ENCODE measurements at places on chromosomes 12 and 14.

- DNase-seq, result no peak
Observed at GRCh38 chr12:119836781-119837180, 40.3 kb downstream of the CIT start.

DNA sequence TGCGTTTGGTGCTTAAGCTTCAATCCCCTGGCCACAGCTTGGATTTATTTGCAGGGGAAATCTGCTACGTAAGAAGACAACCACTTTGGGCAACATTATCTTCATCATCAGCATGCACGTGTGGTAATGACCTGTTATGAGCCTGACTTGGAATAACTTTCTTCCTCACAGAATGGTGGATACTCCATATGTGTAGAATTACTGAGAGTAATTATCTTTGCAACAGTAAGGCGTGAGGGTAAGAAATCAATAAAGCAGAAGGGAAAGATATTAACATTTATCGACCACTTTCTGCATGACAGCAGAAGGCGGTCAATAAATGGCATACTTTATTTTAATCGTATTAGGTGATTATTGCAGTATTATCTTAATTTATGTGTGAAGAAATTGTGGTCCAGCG lies 152.7 kb downstream of the RGS6 start:
- no peak for DNase-seq

DNA sequence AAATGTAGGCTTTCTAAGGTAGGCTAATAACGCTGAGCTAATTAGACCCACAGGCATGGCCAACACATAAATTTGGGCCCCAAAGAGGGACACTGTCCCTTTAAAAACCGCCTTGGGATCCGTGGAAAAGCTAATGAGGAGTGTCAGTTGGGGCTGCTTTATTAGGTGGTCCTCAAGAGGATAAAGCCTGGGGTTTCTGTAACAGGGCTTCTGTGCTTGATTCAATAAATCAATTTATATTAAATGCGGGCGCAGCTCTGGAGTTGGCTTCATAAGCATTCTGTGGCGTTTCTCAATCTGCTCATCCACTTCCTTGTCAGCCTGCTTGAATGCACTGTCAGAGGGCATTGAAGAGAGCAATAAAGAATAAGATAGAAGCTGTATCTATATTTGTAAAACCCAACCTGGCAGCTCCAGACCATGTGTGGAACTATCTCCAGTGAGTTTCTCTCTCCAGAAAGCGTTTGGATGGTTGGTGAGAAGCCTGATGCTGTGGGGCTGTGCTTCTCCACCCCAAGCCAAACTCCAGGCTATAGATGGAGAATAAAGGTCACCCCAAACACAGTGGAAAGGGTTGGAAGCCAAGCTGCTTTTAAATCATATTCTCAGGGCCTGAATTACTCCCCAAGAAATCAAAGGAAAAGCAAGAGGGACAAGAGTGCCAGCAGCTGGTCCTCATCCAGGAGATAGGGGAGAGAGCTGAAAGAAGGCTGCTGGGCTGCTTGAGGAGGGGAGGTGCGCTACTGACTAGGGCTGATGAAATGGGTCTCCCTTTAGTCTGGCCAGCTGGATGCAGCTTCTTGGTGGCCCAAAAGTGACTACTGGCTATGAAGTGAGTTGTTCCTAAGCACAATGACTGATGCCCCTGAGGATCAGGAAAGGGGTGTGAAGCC lies 222.0 kb downstream of the PPM1H start:
- DNase-seq, result no peak

GRCh38 chr12:82565966-82566365 lies 120.7 kb upstream of the TMTC2 start:
- DNase-seq, result no peak

DNA sequence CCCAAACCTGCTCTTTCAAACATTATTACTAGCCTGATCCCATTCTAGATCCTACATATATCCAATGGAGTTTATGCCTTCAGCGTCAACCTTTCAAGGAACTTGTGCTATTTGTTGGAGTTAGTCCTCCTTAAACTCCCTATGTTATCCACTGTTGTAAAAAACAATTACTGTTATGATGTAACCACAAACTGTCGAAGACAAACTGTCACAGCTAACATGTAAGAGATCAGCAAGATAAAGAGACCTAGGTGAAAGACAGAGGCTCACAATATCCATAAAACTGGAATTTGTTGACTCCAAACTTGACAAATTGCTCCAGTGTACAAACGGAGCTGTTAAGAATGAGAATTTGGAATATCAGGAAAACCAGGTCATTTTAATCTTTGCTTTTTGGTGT lies 70.7 kb downstream of the CDK17 start:
- DNase-seq, result no peak

- no peak for DNase-seq
Observed at GRCh38 chr12:85821759-85822158, 14.4 kb downstream of the RASSF9 start.

DNA sequence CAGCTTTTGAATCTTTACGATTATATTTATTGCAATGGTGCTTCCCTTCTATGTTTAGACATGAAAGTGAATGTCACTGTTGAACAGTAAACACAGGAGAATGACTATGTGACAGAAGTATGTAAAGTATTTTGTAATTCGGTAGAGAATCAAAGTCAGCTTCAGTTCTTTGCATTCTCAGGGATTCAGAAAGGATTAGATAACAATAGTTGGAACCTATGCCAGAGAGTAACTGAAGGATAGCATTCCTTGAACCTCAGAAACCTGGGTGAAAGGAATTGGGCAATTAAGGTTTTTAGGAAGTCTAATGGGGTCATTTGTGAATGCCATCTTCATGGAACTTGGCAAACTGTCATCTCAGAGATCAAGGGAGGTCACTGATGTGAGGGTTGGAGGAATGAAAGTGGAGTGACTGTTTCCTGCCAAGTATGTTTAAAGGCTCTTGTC lies 305.3 kb upstream of the DDHD1 start:
- no peak for DNase-seq

GRCh38 chr12:14854586-14855183 lies 11.4 kb upstream of the ART4 start:
- DNase-seq, result no peak

- DNase-seq, result no peak
Observed at GRCh38 chr12:132488127-132489077, 1.5 kb upstream of the FBRSL1 start.
